NCI-H2171 treated with DMSO at 0.1 percent for 48 hours (cell line): ENCODE measurements at places on chromosomes 12 and 14.
A peak's percentile ranks its signal among the peaks of the same experiment; 100 is the strongest.

- no peak for DNase-seq
Measured at GRCh38 chr14:102965282-102965681, 42.8 kb downstream of the AMN start.

DNA sequence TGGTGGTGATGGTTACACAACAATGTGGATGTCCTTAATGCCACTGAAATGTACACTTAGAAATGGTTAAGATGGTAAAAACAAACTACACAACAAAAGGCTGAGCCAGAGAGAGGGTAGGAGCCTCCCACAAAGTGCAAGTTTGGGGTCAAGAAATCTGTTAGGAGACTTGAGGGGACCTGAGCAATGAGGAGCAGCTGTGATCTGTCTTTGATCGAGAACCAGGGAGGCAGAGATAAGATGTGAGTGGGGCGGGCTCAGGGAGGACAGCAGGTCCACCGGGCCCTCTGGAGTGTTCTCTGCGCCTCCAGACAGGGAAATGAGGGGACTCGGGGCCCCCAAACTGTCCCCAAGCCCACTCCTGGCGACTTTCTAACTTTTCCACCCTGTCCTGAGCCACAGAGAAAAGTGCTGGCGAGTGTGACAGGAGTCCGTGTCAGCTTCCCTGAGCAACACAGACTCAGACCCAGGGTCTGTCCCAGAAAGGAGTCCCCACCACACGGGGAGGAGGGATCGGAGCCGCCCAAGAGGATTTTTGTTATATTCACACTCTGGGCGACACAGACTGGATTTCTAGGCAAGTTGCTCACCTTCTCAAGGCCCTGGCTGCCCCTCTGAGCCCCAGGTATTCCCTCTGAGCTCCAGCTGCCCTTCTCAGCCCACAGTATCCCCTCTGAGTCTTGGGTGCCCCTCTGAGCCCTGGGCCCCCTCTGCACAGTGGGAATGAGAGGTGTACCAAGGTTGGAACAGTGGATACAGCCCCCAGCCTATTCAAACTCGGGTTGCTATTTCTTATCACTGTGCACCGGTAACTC, 11.5 kb upstream of the SCARB1 start:
- no peak for DNase-seq

GRCh38 chr14:70677341-70677740, 35.6 kb downstream of the TTC9 start:
- DNase-seq: no peak

DNA sequence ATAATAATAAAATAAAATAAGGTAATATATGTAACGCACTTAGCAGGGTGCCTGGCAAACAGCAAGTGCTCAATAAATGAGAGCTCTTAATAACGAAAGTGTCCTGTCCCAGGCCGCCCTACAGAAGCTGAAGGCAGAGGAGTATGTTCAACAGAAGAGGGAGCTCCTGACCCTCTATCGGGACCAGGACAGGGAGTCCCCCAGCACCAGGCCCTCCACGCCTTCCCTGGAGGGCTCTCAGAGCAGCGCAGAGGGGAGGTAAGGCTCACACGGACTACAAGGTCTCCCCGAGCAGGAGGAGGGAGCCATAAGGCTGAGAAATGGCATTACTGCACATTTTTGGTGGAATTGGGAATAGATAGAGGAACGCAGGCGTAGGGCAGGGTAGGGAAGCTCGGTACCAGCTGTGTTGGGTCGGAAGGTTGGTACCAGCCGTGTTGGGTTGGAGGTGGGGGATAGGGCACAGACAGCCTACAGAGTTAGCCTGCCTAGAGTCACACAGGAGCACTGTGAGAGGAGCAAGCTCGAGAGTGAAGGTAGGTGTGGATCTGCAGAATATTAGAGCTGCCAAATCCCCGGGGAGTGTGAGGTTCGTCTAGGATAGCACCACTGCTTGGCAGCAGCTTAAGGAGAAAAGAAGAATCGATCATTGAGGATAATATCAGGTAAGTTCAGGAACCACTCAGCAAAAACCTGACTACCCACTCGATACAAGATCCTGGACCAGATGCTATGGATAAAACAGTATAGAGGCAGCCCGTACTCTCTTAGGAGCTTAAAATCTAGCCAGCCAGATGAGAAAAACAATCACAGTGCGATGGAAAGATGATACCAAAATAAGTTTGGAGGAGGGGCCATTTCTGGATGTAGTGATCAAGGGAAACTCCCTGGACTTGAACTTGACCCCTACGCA, 15.3 kb downstream of the TNFRSF1A start:
- peak; percentile 24 for DNase-seq

GRCh38 chr12:50052544-50052943, 4.9 kb upstream of the ASIC1 start:
- DNase-seq: peak; percentile 60

- DNase-seq: no peak
Measured at GRCh38 chr12:69671597-69671996, 27.5 kb downstream of the BEST3 start.

DNA sequence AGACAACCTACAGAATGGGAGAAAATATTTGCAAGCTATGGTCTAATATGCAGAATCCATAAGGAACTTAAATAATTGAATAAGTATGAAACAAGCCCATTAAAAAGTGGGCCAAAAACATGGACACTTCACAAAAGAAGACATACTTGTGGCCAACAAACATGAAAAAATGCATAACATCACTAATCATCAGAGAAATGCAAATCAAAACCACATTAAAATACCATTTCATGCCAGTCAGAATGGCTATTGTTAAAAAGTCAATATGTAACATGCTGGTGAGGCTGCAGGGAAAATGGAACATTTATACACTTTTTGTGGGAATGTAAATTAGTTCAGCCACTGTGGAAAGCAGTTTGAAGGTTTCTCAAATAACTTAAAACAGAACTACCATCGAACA, 945.4 kb upstream of the FLRT2 start:
- DNase-seq: no peak

DNA sequence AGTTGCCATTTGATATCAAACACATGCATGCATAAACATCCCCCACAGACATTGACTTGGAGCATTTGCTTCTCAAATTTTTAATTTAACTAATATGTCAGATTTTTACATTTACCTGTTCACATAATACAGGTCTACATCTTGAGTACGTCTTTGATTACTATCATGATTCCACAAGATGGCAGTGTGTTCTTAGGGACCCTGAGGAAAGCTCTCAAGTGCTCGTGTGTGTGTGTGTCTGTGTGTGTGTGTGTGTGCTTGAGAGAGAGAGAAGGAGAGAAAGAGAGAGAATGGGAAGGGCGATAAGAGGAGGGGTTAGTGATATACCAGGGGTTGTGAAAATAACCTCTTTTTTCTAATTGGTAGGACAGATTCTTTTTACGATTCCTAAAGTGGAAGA, 167.1 kb upstream of the OR4E1 start:
- no peak for DNase-seq

DNA sequence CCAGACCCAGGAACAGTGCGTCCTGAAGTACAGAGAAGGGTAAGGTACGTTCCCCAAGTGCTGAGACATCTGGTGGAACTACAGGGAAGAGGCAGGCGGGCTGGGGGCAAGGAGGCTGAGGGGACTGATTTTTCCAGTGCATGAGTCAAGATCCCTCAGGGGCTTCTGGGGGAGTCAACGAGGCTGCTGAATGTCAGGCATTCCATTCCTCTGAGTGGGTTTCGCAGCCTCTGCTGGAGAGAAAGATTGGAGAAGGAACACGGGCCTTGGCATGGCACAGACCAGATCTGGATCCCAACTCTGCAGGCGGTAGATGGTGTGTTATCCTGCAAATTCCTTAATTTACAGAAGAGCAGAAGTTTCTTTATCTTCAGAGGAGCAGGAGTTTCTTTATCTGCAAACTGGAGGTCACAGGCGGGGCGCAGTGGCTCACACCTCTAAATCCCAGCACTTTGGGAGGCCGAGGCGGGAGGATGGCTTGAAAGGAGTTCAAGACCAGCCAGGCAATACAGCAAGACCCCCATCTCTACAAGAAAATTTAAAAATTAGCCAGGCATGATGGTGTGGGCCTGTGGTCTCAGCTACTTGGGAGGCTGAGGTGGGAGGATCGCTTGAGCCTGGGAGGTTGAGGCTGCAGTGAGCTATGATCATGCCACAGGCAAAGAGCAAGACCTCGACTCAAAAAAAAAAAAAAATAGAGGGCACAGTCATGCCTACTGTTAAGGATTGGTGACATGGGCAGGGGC, 132.6 kb upstream of the MAP1LC3B2 start:
- no peak for DNase-seq

- no peak for DNase-seq
Measured at GRCh38 chr14:101404426-101405170, 156.7 kb upstream of the DIO3 start.

DNA sequence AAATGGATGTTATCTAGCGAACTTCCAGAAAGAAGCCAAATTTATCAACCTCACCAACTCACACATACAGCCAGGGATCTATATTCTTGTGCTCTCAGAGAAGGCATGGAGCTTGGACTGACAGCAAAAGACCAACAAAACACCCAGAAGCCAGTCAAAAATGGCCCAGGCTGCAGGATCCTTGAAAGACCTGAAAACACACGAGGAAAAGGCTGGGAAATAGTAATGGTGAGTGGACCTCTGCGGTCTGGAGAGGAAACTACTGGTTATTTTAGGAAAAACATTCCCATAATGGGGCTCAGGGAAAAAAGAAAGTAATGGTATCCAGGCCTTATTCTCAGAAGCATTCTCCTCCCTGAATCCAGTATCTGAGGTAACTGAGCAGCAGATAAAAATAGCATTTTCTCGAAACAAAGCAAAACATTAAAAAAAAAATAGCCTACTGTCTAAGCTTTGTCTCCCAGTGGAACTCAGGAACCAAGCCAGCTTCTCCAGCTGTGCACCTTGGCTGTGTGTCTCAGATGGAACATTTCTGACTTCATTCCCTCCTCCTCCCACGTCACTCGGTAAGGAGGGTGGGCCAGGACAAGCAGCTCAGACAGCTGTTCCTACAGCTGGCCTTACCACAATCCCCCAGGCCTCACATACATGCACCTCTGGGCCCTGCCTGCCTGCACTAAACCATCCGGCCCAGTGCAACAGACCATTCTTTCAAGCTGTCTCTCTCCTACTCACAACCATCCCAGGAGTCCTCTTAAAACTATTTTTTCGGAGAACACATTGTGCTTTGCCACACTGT, 249.9 kb downstream of the DAD1 start:
- DNase-seq: no peak

DNA sequence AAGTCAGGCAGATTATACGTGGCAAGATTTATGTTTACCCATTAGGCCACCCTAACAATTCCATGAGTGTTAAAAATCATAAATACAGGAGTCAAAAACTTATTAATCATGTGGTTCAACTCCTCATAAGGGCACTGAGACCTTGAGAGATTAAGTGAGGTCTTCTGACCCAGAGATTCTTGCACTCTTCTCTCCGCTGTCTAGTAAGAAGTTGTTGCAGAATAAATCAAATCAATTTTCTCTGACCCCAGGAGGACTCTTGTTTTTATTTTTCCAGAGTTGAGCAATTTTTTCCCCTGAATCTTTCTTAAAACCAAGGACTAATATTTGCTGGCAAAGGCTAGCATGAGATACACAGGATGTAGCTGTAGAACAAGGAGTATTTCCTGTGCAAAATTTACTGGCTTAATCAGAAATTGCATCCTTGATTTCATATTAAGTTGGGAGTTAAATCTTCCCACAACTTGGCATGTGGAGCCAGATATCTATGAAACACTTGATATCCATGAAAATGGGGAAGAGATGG, 90.9 kb upstream of the PTHLH start:
- DNase-seq: no peak

DNA sequence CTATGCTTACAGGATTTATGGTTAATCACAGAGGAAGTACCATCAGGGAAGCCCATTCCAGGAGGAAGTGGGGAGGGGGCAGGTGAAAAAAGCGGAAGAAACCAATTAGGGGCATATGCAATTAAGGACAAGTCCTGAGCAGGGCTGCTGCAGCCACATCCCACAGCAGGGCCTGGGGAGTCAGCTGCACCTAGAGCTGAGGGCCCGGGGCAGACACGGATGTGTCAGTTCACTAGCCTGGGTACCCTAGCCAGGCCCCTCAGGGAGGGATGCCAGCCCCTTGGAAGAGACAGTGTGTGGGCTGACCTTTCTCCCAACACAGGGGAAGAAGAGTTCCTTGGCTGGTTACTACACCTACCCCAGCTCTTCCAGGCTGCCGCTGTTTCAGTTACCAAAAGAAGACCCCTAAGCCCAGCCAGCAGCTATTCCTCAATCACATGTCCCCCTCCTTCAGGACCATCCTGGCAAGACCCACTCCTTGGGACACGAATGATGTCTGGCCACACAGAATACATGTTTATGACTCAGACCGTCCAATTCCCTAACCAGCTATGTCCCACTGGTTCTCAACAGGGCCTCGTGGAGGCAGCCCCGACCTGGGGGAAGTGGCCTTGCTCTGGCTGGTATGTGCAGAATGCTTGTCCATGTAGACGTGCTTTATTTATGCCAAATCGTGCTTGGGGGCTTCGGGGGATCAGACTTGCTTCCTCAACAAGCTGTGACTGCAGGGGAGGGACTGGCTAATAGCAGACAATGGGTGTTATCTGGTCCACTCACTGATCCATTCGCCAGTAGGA, 133.7 kb upstream of the RTL1 start:
- DNase-seq: no peak

- DNase-seq: no peak
Measured at GRCh38 chr12:117724543-117724942, 244.2 kb downstream of the KSR2 start.

DNA sequence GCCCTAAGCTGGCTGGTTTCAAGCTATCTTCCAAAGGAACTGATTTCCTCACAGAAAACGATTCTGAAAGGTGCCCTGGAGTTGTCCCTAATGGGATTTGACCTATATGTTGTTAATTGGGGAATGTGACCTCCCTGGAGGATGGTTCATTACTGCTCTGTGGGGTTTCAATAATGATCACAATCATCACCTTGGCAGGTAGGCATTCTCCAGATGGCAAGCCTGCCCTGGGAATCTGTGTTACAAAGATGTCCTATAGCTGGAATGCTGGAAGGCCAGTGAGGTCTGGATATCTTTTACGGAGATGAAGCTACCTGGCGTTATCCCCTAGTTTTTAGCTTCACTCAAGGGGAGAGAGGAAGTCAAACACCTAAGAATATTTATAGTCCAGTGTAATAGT, 167.6 kb downstream of the TTC8 start:
- DNase-seq: no peak

GRCh38 chr12:106889950-106890626, 65.6 kb upstream of the TMEM263 start:
- DNase-seq: no peak

GRCh38 chr14:99660794-99661193, 15.9 kb downstream of the HHIPL1 start:
- no peak for DNase-seq
